ENCODE measurements at places on chromosomes 1 and 21.

DNA sequence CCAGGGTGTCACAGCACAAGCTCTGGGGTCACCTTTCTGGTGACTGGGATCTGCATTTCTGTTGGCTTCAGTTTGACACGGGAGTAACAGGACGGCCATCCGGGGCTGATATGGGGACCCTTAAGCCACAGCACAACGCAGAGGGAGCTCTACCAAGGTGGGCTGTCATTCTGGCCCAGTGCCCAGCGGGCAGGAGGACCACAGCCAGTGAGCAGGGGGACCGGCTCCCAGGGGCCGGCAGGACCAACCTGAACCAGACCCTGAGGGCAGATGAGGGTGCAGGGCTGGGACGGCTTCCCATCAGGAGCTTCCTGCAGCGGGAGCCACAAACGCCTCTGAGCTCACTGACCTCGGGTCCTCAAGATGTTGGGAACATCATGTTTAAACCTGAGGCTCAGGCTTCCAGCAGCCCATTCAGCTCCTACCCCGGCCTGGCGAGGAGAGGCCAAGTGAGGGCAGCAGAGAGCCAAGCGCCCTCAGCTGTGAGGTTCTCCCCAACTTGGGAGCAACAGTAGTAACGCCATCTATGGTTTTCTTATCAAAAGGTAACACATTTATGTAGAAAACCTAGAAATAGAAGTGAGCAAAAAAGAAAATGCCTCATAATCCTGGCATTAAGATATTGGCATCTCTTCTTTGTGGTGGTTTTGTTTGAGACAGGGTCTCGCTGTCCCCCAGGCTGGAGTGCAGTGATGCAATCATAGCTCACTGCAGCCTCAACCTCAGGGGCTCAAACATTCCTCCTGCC lies 26.8 kb downstream of the TMEM201 start:
- peak; percentile 9 for DNase-seq

DNA sequence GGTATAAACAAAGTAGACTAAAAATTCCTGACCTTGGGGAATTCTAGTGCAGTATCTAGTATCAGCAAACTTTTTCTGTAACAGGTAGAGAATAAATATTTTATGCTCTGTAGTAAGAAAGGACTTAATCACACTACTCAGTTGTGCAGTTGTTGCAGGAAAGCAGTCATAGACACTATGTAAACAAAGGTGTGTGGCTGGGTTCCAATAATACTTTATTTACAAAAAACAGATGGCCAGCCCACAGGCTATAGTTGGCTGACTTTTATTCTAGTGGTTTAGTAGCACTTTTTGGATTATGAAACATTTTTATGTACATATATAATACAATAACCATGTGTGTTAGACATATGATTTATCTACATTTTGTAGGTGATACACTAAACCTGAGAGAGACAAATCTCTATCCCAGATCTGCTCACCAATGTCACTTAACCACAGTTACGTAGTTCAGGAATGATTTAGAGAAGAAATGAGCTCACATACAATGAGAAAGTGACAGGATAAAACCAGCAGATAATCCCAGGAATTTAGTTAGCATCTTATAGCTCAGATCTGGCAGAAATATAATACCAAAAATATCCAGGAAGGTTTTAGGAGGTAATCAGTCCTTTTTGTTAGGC lies 56.1 kb downstream of the MIER1 start:
- DNase-seq = no peak

GRCh38 chr1:58434181-58434580 lies 112.3 kb downstream of the OMA1 start:
- DNase-seq = no peak

GRCh38 chr1:244665771-244666217 lies 12.9 kb downstream of the DESI2 start:
- DNase-seq = no peak

- no peak for DNase-seq
Observed at GRCh38 chr21:35521293-35521692, 472.2 kb upstream of the RUNX1 start.

- DNase-seq = no peak
Observed at GRCh38 chr1:153961421-153961820, 1.9 kb downstream of the SLC39A1 start.

- no peak for DNase-seq
Observed at GRCh38 chr1:106755682-106756406, 300.6 kb upstream of the PRMT6 start.

- no peak for DNase-seq
Observed at GRCh38 chr1:67332653-67333529, 25.2 kb downstream of the IL12RB2 start.

DNA sequence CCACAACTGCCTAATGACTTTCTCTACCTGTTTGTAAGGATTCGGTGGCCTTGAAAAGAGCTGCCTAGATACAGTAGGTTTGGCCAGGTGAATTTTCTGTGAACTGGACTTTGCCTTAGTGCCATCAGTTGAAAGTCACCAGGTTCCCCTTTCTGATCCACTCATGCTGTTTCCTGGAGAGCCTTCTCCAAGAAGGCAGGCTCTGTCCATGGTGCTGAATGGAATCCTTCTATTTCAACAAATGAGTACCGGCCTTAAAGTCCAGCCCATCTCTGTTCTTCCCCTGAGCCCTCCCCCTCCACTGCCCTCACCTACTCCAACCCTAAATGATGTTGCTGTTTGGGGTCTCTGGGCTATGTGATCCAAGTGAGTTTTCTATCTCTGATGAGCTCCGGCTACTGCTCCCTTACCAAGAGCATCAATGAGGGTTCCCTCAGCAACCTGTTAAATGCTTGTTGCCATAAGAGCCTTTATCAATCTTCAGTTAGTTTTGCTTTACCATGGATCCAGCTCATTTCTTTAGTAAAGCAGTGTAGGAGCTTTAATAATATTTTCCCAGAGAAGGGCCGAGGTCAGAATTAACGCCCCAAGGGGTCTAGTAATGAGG lies 500.4 kb downstream of the PTPRU start:
- no peak for DNase-seq

DNA sequence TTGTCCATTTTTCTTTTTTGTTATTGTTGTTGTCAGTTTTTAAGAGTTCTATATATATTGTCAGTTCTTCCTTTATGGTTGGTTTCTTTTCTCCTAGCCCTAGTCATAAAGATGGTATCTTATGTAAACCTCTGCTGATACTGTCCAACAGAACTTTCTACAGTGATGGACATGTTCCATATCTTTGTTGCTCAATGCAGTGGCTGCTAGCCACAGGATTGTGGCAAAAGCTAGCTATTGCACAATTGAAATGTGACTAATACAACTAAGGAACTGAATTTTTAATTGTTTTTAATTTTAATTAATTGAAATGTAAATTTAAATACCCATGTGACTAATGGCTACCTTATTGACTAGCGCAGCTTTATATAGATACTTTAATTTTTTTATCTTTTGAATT lies 411.8 kb upstream of the PTBP2 start:
- DNase-seq = no peak

DNA sequence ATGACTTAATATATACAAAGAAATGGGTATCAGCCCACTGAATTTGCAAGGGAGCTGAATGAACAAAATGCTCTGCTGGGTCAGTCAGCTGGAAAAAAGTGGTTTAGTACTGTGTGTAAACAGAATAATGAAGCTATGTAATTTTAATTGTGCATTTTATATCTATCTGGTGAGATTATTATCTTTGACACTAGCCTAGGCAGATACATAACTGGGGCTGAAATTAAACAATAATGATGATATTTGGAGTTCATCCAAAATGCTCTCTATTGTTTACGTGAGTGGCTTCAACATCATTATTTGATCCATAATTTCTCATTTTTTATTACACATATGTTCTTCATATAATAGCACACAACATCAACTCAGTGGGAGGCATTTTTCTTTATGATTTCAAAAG lies 208.5 kb upstream of the SNX7 start:
- no peak for DNase-seq

DNA sequence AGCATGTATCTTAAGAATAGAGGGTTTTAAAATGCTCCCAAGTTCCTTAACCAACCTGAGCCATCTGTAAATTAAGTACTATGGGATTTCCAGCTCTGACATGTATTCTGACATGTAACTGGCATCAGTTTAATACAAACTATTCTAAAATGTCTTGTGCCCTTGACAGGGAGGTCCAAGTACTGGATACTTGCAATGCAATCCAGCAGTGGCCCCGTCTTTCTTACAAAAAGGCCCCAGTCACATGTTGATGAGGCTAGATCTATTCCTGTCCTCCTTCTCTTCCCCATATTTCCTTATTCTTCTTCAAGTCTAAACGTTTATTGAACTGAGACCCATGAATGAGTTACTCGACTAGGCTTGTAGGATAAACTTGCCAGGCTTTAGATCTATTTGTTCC lies 46.4 kb downstream of the MRPL39 start:
- no peak for DNase-seq

- DNase-seq = no peak
Observed at GRCh38 chr1:193270996-193271395, 84.6 kb upstream of the B3GALT2 start.

DNA sequence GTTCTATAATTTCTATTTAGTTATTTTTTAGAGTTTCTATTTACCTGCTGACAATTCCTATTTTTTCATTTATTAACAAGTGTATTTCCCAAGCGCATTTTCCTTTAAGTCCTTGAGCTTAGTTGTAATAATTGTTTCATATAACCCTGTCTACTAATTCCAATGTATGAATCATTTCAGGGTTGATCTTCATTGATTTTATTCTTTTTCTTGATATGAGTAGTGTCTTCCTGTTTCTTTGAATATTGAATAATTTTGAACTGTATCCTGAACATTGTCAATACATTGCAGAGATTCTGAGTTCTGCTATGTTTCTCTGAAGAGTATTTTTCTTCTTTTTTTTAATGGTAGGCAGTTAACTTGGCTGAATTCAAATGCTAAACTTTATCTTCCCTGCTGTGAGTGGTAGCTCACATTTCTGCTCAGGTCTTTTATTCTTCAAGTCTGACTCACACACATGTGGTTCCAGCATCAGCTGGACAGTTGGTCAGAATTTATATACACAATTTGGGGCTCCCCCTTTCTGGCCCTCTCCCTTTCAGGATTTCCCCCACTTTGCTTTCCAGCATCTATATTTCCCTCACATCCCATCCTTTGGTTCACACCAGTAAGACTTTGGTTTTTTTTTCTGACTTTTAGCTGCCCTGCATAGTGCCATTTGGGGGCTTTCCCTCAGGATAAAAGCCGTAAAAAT lies 54.4 kb upstream of the WDR26 start:
- no peak for DNase-seq

DNA sequence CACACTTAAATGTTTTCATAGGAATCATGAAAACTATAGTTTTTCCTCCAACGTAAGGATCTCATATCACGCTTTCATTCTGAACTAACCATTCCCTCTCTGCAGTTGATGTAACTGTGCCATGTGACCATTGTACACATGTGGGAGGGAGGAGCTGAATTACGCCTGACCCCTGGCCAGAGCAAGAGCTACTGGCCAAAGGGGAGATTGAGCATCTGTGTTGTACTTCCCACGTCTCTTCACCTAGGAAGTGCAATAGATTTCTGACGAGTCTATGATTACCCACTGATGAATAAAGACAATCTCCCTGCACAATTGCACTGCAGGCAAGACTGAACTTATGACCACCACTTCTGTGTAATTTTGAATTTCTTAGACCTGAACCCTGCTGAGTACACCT lies 24.0 kb downstream of the PTPRC start:
- DNase-seq = no peak

DNA sequence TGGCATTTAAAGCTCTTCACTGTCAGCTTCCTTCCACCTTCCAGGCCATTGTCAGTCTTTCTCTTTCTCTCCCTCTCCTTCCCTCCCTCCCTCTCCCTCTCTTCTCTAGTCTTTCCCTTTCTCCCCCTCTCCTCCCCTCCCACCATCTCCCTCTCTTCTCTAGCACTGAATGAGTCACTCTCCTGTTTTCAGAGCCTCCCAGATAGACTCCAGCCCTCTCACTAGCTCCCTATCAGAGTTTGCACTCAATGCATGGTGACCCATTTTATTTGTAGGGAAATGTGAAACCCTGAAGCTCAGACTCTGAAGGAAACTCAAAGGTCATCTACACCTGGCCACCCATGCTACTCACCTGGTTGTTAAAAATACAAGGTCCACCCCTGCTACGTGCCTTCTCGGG lies 4.4 kb upstream of the MATN1 start:
- no peak for DNase-seq

GRCh38 chr21:35367553-35367952 lies 318.5 kb upstream of the RUNX1 start:
- DNase-seq = no peak

- DNase-seq = no peak
Observed at GRCh38 chr21:32611471-32611997, 643 bp downstream of the CFAP298 start.

- DNase-seq = no peak
Observed at GRCh38 chr1:199202331-199202730, 563.5 kb downstream of the PTPRC start.

DNA sequence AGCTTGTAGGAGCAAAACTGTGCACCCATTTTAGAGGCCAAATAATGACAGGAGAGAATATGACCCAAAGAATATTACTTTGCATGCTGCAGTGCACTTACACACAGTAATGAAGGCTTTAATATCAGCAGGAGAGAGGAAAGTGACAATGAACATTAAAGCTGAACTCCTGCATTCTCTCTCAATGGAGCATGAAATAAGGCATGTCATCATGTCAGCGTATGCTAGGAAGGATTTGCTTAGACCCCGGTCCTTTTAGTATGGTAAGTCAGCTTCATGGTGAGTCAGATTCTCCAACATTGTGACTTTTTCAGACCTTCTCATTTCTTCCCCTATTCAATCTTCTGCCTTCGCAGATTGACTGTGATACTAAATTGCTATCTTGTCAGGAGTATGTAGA lies 210.7 kb upstream of the TMPRSS15 start:
- DNase-seq = no peak

- DNase-seq = no peak
Observed at GRCh38 chr1:28860332-28861073, 48.5 kb downstream of the OPRD1 start.

- DNase-seq = no peak
Observed at GRCh38 chr1:193326296-193326695, 139.9 kb upstream of the B3GALT2 start.

- no peak for DNase-seq
Observed at GRCh38 chr1:205210756-205211168, 740 bp downstream of the DSTYK start.

DNA sequence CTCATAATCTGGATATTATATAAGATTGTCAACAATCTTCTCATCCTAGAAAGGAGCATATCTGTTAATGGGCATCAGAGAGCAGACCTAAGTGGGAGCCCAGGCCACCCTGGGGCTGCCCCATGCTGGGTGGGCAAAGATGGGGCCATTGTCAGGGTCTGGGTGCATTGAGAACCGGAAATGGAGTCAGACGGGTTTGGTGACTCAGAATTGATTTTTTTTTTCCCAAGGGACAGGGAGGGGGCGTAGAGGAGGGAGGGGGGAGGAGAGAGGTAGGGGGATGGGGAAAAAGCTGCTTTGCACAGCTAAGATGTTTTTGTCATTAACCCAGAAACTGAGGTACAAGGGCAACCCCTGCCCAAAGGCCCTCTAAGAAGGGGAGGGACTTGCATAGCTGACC lies 1.3 kb downstream of the ATXN7L2 start:
- no peak for DNase-seq

Data from GOT3 (cell line).